ENCODE measurements at places on chromosomes 11 and 22.

- DNase-seq = no peak
Observed at GRCh38 chr11:118415739-118416068, 14.3 kb downstream of the ATP5MG start.

DNA sequence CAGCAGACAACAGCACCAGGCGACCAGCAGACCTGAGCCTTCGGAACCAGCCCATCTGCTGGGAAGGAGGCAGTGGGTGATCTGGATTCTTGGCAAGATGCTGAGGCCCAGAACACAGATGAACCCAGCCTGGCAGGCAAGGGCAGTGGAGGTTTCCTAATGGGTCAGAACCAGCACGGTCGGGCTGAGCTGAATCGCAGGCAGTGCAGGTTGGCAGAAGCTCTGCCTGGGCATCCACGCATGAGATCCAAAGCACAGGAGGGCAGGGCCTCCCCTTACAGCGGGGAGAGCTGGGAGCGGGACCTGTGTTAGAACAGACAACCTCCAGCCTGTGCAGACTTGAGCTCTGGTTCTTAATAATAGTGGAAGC lies 47.5 kb downstream of the DSCAML1 start:
- DNase-seq = no peak

DNA sequence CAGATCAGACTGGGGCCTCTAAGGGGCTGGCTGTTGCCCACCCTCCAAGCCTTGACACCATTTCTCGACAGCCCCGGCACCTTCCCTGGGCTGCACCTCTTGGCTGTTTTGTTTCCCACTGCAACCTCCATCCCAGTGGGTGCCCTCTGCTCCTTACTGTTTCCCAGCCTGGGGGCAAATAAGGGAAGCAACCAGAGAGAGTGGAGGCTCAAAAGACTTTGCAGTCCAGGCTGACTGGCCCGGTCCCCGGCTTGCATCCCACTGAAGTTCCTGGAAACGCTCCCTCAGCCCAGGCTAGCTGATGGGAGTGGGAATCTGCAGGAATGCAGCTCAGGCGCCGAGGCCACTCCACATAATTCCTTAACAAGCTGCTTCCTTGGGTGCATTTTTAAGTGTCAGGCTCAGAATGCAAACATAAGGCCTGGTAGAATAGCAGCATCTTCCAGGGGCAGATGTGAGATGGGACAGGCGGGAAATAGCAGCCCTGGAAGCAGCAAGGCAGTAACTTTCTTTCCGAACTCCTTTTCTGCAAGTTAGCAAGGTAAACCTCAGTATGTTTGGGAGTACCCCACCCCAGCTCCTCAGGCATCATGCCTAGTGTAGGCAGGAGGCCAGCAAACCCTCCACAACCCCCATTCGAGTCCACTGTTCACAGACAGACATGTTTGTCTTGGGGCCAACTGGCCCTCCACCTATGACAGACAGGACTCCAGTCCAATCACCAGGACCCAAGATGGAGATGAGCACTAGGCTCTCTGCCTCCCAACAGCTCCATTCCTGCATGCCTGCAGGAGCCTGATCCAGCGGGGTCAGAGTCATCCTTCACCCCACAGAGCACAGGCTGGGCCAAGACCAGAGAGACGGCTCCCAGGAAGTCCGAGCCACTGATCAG lies 39.3 kb downstream of the RPL27A start:
- DNase-seq = no peak

GRCh38 chr11:22208151-22208858 lies 15.4 kb downstream of the ANO5 start:
- DNase-seq = no peak

DNA sequence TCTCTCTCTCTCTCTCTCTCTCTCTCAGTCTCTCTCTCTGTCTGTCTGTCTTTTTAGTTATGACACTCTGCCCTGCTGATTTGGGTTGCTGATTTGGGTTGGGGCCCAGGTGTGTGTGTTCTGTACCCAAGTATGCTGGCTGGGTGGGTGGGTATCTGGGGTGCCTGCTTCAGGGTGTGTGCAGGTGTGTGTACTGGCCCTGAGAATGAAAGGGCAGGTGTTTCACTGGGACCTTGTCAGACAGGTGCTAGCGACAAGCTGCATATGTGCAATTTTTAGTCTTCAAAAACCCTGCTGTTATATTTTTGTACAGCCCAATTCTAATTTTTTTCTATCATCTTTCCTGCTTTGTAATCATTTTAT lies 943 bp downstream of the CSF2RB start:
- DNase-seq = no peak

GRCh38 chr22:24049211-24049610 lies 38.1 kb downstream of the CABIN1 start:
- no peak for DNase-seq

- DNase-seq = no peak
Observed at GRCh38 chr11:29051935-29052334, 943.7 kb downstream of the METTL15 start.

DNA sequence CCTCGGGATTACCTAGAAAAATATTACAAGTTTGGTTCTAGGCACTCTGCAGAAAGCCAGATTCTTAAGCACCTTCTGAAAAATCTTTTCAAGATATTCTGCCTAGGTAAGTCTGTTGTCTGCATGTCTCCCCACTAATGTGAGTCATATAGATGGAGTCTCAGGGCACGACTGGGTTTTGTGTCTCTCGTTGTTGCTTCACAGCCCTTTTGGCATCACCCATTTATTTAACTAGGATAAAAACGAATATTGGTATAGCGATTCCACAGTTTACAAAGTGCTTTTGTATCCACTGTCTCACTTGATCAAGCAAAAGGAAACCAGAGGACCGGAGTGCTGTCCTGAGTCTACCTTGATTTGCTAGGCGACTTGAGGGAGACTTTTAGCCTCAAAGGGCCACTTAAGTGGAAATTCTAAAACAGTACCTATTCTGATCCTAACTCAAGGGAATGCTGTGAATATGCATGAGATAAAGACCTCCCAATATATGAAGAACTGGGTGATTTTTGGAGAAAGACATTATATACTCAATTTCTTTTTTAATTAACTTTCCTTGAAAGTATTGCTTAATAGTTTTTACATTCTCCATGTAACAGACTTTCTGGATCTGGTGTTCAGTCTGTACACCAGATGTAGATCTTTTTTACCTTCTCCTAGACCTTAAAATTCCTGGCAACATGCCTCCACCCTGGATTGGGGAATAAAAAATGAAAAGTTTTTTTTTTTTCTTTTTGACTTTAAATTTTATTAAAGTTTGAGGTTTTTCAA lies 590 bp downstream of the NNMT start:
- DNase-seq = no peak

DNA sequence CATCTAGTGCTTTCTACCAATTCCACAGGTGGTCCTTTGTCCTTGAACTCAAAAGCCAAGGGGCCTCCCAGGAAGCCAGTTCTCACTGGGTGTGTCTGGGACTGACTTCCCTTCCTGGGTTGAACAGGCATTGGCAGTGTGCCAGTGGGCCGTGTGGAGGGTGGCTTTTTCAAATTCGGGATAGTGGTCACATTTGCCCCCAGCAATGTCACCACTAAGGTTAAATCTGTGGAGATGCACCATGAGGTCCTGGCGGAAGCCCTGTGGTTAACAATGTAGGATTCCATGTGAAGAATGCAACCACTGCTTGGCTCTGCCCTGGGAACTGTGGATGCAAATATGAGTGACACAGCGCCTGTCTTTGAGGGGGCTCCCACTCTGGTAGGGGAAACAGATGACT lies 53.2 kb upstream of the MTNR1B start:
- DNase-seq = no peak

- no peak for DNase-seq
Observed at GRCh38 chr11:2525941-2526807, 81.4 kb downstream of the KCNQ1 start.

GRCh38 chr11:3037945-3038271 lies 19.3 kb downstream of the CARS1 start:
- DNase-seq = no peak

- no peak for DNase-seq
Observed at GRCh38 chr11:17572791-17573460, 25.9 kb downstream of the OTOG start.

DNA sequence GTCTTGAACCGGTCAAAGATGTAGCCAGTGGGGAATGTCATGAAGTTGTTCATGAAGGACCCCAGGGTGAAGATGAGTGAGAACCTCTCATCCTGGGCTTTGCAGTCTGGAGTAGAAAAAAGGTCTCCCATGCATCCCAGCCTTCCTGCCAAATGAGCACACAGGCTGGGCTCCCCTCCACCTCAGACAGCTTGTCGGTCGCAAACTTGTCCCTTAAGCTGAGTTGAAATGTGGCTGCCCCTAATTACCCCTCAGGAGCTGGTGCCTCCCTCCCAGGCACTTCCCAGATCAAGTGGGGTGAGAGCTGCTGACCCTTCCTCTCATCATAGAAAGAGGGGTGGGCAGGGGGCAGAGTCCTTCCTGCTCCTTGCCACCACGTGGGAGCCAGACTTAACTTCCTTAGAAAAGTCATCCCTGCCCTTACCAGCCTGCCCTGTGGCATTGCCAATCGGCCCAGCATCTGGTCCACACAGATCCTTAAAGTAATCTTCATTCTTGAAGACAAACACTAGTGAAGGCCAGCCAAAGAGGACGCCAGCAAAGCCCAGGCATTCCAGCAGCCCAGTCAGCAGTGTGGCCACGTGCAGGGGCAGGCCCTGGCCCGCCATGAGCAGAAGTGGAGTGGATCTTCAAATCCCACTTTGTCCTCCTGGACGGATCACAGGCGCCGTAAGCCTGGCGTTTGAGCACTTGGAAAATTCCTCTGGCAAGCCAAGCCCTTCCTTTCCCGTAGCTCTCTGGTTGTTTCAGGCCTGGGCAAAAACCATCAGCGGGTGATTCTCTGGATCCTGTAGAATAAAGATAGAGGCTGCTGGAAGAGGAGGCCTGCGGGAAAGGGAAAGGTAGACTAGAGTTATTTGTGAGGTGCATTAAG lies 1.1 kb downstream of the SLC43A3 start:
- no peak for DNase-seq
